ENCODE measurements at places on chromosomes 2 and 18. TPM values are rescaled to one million over a fixed set of nuclear protein-coding genes. Genes with fewer than 3 reads are reported as not detected.

Gene ACMSD
- total RNA-seq: not detected

Gene GPR155
- total RNA-seq: 18.0 TPM

Gene TBR1
- total RNA-seq: not detected

Gene UGT1A8
- total RNA-seq: not detected

Gene TUBA3E
- total RNA-seq: not detected

Data from gastroesophageal sphincter (tissue), 4 donors.